ENCODE measurements at places on chromosomes 13 and 19. TPM values are rescaled to one million over a fixed set of nuclear protein-coding genes. Genes with fewer than 3 reads are reported as not detected.

The OLFM2 gene
- 1.2 TPM for total RNA-seq

The ZNF726 gene
- 1.1 TPM for total RNA-seq

The ZNF730 gene
- not detected for total RNA-seq

The KCNN4 gene
- total RNA-seq, result 0.32 TPM

The SIGLEC14 gene
- not detected for total RNA-seq

- no peak for DNase-seq
Measured at GRCh38 chr19:33505148-33505547, 16.4 kb downstream of the PEPD start.

DNA sequence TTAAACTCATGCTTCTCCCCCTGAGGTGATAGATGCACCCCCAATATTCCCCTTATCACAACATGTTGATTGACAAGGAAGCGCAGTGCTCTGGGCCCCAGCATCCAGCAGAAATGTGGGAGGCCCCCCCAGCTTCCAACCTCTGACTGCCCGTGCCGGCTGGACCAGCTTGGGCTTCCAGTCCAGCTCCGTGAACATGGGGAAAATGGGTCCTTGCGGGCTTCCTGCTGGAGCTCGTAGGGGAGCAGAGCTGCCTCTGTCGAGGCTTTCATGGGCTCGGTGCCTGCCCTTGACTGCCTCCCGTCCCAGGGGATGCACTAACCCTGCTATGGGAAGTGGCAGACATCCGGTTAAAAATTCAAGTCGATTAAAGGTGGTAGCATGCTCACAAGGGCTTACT, 188.9 kb downstream of the COL4A1 start:
- DNase-seq, result no peak

DNA sequence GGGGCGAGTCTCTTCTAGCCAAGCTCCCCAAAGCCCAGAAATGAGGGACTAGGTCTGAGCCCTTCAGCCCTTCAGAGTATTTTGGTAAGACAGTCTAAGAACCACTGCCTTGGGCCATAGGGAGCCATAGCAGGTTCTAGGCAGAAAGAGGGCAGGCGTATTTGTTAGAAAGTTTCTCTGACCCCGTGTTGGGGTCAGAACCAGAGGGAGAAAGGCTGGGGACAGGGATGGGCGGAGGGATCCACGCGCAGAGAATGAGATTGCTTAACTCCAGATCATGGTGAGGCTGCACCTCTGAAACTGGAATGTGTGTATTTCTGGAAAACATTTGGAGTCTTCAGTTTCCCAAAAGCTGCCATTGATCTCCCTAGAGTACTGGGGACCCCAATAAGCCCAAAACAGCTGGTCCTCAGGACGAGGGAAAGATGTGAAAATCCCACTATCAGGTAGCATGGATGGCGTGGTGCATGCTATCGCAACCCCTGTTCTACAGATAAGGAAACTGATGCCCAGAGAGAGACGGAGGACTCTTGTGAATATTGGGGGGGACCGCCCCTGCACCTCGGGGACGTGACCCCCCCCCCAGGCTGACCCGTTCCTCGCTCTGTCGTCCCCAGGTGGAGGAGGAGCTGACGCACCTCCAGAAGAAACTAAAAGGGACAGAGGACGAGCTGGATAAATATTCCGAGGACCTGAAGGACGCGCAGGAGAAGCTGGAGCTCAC, 703 bp upstream of the TPM4 start:
- peak; percentile 18 for DNase-seq

DNA sequence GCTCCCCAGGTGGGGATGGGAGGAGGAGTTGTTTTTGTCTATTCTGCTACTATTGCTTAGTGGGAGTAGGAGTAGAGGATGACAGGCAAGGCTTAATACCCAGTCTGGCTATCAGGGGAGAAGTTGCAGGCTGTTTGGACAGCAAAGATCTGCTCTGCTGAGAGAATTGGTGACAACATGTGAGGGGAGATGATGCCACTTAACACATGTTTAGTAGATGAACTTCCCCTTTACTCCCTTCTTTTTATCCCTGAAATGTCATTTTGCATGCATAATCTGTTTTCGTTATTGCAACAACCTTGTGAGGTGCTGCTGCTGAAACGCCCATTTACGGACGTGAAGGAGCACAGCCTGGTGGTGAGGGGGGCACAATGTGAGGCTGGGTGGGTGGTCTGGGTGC, 3.0 kb upstream of the CYP4F12 start:
- no peak for DNase-seq

DNA sequence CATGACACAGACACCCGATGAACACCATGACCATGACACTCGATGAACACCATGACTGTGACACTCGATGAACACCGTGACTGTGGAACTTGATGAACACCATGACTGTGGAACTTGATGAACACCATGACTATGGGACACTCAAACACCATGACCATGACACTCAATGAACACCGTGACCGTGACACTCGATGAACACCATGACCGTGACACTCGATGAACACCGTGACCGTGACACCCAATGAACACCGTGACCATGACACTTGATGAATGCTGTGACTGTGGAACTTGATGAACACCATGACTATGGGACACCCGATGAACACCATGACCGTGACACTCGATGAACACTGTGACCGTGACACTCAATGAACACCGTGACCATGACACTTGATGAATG, 31.5 kb downstream of the ZFR2 start:
- no peak for DNase-seq

GRCh38 chr13:40470660-40471059, 195.8 kb downstream of the FOXO1 start:
- no peak for DNase-seq

DNA sequence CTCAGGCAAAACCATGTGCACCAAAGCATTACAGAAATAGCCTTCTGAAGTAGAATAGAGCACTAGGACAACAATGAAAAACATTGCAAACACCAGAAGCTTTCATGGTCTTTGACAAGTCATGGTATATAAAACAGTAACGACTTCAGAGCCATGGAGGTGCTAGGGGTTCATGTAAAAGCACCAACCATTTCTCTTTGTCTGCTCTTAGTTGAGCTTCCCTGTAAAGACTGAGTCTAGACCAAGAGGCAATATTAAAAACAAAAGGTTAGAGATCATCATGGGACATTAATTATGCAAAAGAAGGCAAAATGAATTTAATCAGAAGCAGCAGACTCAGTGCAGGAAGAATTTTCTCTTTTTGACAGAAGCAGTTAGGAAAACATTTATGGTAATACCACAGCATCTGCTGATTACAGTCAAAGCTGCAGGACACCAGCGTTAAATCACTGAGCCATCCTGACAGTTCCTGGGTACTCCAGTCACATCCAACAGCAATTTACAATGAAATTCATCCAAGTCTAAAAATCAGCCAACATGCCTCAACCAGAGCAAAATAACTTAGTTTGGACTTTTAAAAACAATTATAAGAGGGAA, 476.8 kb downstream of the DIAPH3 start:
- no peak for DNase-seq

DNA sequence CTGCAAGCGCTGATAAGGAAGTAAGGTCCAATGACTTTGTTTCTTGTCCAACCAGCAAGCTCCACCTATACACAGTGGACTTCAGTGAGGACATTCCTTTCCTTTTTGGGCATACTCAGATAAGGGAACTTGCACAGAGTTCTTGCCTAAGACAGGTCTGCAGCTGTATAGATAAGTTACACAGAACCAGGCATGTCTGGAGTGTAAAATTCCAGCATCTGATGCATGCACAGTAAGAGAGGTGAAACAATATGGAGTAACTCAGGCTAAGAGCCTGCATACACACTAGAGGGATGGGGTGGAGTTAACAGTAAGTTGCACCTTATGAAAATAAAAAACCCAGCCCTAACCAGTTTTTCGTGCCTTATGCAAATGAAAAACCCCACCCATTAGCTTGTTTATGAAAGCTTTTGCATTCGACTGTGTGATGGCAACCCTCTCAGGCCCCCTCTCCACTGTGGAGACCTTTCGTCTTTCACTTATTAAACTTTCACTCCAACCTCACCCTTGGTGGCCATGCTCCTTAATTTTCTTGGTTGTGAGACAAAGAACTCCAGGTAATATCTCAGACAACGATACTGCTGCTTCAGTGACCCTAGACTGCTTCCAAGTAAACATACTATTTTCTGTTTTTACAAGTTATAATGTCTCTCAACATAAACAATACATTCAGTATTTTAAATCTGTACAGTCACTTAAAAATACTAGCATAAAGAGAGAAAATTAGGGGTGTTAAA, 2859.0 kb upstream of the PCDH20 start:
- no peak for DNase-seq

- peak; percentile 58 for DNase-seq
Measured at GRCh38 chr13:39451860-39452301, 151.1 kb downstream of the LHFPL6 start.

GRCh38 chr19:47040869-47041268, 7.6 kb downstream of the TMEM160 start:
- no peak for DNase-seq

DNA sequence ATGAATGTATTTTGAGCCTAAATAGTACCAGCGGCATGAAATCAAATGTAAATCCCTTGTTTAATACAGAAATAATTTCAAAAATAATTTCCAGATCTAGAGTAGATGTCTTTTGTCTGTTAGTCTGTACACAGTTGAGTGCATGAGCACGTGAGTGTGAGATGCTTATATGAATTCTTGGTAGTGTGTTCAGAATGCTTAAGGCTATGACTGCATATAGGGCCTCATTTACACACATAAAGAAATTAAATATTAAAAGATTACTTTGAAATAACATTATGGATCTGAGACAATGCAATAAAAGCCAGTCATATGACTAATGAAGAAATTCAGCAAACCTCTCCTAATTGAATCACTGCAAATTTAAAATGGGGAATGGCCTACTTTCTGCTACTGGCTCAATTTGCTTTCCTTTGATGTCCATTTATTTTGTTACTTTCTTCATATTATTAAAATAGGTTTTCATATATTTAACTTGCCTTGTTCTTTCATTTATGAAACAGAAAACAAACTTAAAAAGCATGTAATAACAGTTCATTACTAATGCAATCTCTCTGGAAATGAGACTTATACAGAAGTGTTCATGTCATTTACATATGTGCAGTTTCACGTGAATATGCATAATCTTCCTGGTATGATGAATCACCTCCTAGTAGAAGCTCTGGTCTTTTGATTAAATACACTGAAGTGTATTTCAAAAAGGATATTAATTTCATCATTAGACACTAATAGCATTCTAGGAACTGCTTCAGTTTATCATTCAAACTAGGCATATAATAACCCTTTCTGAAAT, 4.5 kb downstream of the AMER2 start:
- DNase-seq, result no peak
